ENCODE measurements at places on chromosomes 16 and 17.
A peak's percentile ranks its signal among the peaks of the same experiment; 100 is the strongest.

- DNase-seq = peak; percentile 85
Measured at GRCh38 chr17:81142301-81143199, 22.8 kb upstream of the PVALEF start.

DNA sequence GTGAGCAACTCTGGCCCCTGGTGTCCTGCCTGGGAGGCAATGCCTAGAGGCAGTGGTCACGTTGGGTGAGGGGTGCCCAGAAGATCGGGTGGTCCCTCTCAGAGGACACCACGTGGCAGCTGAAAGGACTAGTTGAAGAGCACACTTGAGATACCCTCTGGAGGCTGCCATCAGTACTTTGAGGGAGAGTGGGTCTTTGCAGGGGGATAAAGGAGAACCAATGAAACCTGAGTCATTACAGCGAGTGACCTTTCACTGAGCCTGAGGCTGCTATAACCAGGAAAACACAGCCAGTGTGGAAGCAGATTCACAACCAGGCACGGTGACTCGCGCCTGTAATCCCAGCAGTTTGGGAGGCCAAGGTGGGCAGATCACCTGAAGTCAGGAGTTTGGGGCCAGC, 18.9 kb downstream of the CA4 start:
- DNase-seq = no peak

GRCh38 chr17:75504347-75505151, 10.8 kb downstream of the CASKIN2 start:
- DNase-seq = peak; percentile 27

GRCh38 chr17:31487648-31488263, 96.3 kb downstream of the RAB11FIP4 start:
- peak; percentile 76 for DNase-seq

DNA sequence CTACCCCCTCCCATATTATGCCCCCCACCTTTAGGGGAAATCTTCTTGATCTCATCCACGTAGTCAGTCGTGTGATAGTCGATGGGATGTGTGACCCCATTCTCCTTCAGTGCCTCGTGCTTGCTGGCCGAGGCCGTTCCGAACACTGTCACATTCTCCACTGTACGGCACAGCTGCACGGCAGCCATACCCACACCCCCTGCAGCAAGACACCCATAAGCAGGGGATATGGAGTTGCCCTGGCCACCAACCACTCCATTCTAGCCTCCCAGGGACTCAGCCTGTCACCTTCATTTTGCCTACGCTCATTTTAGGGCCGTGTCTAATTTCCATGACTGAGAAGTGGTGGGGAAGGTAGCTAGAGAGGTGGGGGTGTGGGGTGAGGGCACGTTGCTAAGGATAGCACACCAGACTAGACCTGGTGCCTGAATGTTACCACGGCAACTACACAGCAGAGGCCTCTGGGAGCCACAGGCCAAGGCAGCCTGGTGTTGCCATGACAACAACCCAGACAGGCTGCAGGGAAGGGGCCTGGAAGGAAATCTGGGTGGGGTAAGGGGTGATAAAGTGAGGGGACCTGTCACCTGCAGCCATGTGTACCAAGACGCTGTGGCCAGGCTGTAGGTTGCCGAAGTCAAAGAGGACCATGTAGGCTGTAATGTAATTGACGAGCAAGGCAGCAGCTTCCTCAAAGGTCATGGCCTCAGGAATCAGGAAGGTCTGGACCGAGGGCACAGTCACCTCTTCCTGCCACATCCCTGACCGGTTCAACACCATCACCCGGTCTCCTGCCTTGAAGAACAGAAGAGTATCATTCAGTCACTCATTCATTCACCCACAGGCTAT, 4.0 kb downstream of the VAT1 start:
- DNase-seq = no peak

- DNase-seq = no peak
Measured at GRCh38 chr17:74690409-74690825, 22.3 kb downstream of the CD300LF start.

DNA sequence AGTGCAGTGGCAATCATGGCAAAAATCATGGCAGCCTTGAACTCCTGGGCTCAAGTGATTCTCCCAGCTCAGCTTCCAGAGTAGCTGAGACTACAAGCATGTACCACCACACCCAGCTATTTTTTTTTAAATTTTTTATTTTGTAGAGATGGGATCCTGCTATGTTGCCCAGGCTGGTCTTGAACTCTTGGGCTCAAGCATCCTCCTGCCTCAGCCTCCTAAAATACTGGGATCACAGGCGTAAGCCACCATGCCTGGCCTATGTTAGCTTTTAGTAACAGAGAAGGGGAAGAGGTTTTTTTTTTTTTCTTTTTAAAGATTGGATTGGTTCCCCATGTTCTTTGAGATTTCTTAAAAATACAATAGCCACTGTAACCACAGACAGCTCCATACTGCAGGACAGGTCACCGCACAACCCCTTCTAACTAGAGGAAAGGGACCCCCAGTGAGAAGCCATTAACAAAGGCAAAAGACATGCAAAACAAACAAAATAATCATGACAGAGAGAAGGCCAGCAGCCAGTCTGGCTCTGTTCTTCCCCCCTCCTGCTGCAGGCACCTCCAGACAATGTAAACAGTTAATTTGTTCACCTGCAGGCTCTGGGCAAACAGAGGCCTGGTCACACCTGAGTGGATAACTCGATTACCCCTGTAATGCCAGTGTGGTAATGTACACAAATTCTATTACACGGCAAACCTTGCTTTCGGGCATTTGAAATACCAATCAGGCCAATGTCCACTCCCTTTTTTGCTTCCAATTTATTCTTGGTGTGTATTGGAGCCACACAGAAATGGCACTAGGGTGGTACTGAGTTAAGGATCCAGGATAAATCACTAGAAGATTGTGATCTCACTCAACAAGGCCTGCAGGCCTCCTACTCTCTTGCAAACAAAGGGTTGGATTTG, 52.9 kb downstream of the SNX11 start:
- no peak for DNase-seq

- peak; percentile 68 for DNase-seq
Measured at GRCh38 chr17:17044846-17045561, 2.7 kb downstream of the MPRIP start.

- no peak for DNase-seq
Measured at GRCh38 chr17:1620486-1620885, 8.1 kb downstream of the SLC43A2 start.

- DNase-seq = peak; percentile 7
Measured at GRCh38 chr16:50841081-50841886, 99.4 kb downstream of the CYLD start.

DNA sequence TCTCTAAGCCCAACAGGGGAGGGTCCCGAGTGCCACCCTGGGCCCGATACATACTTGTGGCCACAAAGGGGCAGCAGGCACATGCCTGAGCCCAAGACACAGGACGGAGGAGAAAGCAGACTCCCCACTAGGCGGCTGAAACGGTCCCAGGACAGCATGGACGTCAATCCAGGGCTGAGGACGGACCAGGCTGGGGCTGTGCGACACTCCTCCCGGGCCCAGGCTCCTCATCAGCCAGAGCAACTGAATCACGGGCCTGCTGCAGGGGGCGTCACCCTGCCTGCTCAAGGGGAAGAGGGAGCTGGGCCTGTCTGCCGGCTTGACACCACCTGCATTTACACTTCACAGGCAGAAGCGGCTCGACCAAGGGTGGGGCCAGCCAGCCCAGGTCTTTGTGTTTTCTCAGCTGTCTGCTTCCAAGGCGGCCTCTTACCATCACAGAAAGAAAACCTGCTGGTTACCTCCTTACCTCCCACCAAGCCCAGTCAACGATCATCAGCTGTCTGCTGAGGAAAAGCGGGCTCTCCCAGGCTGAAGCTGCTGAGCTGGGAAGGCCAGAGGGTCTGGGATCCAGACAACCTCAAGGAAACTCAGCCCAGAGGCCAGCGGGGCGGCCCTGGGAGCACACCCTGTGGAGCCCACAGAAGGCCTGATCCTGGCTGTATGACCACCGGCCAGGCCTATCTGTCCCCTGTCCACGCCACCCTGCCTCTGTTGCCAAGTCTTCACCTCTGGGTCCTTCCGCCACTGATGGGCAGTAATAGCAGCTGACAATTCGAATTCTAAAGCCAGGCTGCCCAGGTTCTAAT, 26.4 kb downstream of the KIFC3 start:
- DNase-seq = no peak

GRCh38 chr17:57548421-57549410, 196.4 kb downstream of the CCDC182 start:
- DNase-seq = no peak

DNA sequence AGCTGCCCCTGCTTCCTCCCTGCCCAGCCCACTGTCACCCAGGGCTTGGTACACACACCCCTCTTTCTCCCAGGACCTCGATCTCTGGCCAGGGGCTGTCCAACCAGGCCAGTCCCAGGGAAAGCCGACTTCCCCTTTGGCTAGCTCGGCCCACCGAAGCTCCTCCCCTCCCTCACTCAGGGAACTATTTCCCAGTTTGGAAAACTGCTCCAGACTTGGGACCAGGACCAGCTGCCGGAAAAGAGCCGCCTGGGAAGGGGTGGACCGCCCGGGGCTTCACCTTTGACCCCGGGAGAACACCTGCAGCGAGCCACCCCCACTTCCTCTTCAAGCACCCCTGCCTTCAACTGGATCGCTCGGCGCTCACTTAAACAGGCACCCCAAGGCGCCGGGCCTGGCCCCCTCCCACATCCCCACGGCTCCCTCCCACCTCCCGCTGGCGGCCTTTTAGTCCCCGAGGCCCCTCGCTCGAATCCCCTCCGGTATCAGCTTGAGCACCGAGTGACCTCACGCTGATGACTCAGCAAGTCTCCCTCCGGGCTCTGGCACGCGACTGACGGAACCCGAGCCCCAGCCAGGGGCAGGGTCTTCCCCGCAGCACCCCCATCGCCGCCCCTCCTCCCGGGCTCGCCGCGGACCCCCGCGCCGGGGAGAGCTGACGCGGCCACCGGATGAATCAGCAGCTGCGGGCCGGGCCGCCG, 934 bp downstream of the MAFG start:
- DNase-seq = peak; percentile 91

DNA sequence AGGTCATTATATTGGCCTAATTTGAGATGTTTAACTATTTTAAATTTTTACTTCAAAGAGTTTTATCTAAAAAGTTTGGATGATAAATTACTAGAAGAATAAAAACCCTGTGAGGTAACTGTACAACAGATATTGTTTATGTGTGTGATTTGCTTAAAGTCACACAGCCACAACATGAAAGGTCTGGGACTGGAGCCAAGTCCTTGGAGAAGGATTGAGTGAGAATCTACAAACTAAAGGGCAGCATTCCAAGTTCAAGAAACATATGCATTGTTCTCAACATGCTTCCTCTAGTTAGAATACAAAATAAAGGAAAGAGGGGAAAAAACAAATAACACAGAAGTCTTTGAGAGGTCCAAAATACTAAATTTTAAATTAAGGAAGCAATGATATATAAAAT, 131.5 kb upstream of the MON1B start:
- DNase-seq = no peak

- no peak for DNase-seq
Measured at GRCh38 chr17:48925991-48926342, 17.8 kb downstream of the UBE2Z start.

DNA sequence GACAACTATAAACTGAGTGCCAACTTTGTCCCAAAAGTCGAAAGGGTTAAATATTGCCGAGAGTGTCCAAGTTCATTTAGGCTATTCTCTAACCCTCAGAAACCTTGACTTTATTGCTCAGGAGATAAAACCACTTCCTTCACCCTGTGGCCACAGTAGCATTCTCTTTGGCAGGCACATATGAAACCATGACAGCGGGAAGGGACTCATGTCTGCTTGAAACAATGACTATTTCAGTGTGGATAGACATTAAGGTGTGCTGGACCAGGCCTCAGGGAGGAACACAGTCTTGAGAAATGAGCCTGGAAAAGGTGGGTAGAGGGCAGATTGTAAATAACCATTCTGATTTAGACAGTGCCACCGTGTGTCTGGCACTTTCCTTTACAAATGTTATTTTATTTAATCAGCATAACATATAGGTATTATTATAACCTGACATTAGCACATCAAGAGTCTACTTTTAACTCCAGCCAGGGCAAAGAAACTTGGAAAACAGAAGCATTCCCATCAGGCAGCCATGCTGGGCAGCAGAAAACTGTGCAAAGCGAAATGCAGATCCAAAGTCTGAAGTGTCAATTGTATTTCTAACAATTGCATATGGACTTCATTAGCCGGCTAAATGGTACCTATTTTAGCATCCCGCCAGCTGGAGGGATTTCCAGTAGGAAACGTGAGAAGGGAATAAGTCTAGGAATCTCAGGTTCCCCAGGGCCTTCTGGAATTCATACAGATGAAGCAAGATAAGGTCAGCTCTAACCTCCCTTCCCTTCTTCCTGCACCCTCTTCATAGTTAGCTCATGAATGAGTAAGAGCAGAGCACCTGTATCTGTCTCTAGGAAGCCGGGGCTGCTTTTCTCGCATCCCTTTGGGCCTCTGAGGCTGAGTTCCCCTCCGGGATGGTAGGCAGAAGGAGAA, 212.8 kb upstream of the ELAC2 start:
- peak; percentile 0 for DNase-seq

GRCh38 chr17:14125518-14126137, 56.3 kb downstream of the COX10 start:
- no peak for DNase-seq

DNA sequence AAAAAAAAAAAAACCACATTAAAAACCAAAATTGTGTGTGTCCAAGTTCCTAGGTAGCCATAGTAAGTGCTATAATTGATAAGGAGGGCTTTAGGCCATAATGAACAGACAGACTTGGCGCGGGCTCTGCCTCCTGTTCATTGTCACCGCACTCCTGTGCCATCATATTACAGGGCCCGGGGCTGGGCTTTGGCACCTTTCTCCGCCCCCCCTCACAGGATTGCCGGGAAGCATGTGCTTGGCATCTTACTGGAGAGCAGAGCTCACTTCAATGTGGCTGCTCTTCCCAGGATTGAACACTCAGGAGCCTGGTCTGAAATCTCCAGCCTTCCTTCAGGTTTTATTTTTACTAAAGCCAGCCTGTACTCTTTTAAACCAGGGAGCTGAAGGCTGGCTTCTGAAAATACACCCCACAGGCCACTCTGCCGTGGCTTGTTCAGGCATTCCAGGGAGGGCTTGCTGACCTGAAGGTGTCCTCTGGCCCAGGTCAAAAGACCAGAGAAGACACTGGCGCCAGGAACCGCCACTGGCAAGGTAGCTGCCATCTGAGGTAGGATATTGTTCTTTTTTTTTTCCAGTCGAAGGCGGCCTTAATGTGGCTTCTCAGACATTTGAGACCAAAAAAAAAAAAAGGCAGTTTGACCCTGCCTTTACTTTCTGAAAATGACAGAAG, 39.3 kb downstream of the DHRS7B start:
- no peak for DNase-seq

DNA sequence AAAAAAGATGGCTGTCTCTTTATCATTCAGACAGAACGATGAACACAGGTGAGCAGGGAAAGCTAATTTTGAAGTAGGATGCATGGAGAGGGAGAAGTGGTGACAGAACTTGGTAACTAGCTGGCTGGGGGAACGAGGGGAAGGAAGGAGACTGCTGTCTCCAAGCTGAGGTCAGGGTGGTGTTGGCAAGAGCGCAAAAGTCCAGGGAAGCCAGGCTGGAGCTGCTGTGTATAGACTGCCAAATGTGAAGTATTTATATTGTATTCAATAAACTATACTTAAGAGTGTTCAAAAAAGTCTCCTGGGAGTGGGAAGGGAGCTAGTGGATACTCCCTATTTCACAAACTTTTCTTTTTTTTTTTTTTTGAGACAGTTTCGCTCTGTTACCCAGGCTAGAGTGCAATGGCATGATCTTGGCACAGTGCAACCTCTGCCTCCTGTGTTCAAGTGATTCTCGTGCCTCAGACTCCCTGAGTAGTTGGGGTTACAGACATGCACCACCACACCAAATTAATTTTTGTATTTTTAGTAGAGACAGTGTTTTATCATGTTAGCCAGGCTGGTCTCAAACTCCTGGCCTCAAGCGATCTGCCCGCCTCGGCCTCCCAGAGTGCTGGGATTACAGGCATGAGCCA, 8.2 kb downstream of the TMEM106A start:
- no peak for DNase-seq

- DNase-seq = no peak
Measured at GRCh38 chr16:88464447-88465318, 11.6 kb downstream of the ZFPM1 start.

Data from adipocyte (in vitro differentiated cells).